Peyer's patch (tissue), 4 donors: ENCODE measurements at places on chromosomes 2 and 18.
A peak's percentile ranks its signal among the peaks of the same experiment; 100 is the strongest.

GRCh38 chr2:69683170-69683971, 39.8 kb upstream of the AAK1 start:
- DNase-seq: no peak

DNA sequence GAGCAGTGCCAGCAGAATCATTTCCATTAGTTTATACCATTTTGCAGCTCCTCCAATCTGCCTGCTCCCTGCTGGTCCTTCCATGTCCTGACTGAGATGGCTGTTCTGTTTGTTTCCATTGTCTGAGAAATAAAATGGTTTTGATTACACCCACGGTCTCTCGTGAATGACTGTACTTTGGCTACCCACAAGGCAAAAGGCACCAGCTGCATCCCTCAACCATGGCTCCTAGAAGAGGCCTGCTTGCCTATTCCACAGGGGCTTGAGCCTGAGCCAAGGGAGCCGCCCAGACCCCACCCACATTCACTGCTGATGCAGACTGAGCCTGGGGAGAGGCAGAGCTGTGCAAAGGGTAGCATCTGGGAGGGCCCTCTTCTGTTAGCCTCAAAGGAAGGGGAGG, 31.2 kb downstream of the MARCHF4 start:
- DNase-seq: no peak

DNA sequence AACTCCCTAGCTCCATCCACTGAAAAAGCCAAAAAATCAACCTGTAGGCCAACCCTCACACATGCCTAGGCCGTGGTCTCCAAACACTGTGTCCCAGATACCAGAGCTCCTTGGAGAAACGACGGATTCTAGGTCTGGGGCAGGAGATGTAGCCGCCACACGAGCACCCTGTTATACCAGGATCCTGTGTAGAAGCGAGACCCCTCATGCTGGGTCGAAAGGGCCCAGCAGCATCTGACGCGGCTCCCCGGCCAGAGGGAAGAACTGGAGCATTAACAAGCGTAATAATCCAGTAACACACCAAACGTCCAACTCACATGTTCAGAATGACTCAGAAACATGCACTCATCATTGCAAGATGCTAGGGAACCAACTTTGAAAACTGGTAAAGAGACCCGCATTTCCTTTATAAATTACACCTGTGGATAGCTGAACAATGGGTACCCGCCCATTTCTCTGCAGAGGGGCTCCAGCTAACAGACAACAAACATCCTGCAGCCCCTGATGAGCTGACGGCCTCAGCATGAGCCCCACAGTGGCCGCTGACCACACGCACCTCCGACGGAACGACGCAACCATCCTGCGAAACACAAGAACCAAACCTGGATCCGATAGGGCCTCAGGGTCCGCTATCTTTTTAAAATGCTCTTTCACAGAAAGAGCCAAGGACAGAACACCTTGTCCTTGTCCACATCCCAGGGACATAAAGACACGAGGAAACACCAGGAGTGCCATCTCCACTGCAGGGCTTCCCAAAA, 14.2 kb downstream of the SLC66A2 start:
- DNase-seq: no peak

DNA sequence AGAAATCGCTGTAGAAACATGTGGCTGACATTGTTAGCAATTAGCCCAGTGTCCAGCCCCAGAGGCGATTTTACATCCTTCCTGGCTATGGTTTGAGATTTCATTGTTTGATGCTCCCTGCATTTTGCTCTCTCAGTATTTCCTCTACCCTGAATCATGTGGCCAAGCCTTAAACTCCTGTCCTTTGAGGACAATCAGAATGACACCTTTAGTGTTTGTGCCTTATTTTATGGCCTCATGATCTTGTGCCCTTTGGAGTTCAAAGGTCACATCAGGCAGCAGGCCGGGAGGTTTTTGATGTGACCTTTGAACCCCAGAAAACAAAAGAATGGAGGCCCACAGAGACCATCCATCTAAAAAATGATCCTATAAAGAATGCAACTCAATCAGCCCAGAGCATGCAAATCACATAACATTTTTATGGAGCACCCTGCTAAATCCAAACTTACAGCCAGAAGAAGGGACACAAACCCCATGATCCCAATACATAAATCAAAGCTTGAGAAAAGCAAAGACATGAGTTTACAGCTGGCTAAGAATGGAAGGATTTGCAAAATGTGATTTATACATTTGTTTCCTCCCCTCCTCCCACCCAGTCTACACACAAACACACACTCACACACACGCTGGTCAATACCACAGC, 52.5 kb downstream of the FECH start:
- DNase-seq: no peak

- DNase-seq: no peak
Measured at GRCh38 chr2:188243381-188243780, 48.3 kb upstream of the GULP1 start.

- peak; percentile 75 for DNase-seq
Measured at GRCh38 chr2:54579682-54580620, 123.8 kb downstream of the SPTBN1 start.

GRCh38 chr2:194223218-194223617, 1433.8 kb upstream of the SLC39A10 start:
- DNase-seq: no peak

DNA sequence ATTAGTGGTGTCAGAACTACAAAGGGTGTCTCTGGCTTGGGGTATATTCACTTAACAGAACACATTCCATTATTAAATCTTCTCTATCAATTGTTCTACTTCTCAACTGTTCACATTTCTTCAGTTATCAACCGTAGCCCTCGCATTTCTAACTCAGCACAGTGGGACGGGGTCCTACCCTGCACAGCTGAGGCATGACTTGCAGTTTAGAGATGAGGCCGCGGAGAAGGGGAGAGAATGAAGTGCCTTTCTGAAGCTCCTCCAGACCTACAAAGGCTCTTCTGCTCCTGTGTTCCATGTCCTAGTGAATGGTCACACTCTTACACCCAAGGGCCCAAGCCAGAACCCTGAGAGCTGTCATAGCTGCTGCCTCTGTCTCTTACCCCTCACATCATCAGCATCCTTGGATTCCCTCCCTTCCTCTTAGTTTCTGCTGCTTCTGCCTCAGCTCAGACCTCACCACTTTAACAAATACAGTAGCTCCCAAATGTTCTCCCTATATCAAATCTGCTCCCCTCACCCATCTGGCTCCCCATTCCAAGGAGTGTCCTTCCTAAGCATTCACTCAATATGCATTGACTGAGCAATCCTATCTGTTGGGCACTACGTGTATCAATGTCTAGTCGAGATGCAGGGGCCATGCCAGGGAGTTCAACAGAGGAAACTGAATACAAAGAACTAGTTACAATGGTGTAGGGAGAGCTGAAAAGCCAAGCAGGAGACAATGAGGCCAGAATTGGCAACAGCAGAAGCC, 34.3 kb upstream of the MRPL19 start:
- DNase-seq: no peak

- DNase-seq: no peak
Measured at GRCh38 chr2:216478151-216478550, 20.5 kb upstream of the RPL37A start.

- DNase-seq: no peak
Measured at GRCh38 chr2:172972005-172972619, 103.5 kb upstream of the MAP3K20 start.

DNA sequence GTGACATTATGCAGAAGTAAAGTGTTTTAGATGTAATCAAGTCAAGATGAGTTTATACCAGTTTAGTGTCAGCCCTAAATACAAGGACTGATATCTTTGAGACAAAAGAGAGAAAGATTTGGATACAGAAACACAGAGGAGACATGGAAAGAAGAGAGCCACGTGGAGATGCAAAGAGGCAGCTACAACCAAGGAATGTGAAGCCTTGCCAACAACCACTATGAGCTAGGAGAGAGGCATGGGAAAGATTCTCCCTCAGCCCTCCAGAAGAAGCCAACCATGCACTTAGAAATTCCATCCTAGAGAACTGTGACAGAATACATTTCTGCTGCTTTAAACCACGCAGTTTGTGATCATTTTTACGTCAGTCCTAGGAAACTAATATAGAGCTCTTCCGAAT, 217.2 kb downstream of the DOK6 start:
- DNase-seq: no peak

- no peak for DNase-seq
Measured at GRCh38 chr2:6310256-6311215, 555.2 kb downstream of the CMPK2 start.

- DNase-seq: no peak
Measured at GRCh38 chr2:219378163-219378851, 9.4 kb downstream of the DNPEP start.

GRCh38 chr2:105390454-105390853, 8.4 kb downstream of the FHL2 start:
- no peak for DNase-seq
